Activated CD8-positive, alpha-beta memory T cell treated with anti-CD3 and anti-CD28 coated beads, Interleukin-2, amount 50 U/mL, for 48 hours (primary cell): ENCODE measurements at places on chromosomes 7 and 10.
A peak's percentile ranks its signal among the peaks of the same experiment; 100 is the strongest.

DNA sequence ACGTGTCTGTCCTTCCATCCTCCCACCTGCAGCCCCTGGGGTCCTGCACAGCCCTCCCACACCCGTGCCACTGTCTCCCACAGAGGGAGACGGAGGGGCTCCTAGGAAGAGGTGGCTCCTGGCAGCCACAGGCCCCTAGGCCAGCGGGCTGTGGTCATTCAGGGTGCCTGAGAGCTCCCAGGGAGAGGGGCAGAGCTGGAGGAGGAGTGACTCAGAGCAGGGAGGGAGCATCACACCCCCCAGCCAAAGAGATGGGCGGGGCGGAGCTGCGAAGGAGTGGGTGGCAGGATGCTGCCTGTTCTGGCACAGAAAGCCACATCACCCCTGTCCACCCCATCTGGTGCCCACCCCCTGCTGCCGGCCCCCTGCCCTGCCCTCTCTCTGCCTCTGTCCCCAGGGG, 50.5 kb downstream of the STK32C start:
- peak; percentile 74 for DNase-seq

GRCh38 chr7:727104-727805, at the start of gene PRKAR1B:
PRKAR1B (minus strand) TSS chr7:727281; CDS start chr7:711505, 15,776 bp downstream.
- DNase-seq = peak; percentile 69

GRCh38 chr10:43576062-43576461, 1.6 kb upstream of the ZNF239 start:
- no peak for DNase-seq

GRCh38 chr10:91613411-91614187, 19.3 kb downstream of the PPP1R3C start:
- DNase-seq = no peak

DNA sequence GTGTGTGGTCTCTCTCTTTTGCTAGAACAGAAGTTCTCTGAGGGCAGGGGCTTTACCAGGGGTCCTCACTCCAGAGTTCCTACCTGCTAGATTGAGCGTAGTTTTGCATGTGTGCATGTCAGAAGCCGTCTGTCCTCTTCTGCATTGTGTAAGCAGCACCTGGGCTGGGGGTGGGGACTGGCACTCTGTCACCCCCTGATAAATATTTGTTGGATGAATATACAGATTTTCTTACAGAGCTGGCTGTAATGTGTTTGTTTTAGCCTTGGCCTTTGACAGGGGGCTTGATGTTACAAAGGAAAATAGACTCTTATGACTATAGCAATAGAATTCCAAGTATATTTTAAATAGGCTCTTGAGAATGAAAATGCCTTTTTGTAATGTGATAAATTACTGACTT, 46.6 kb downstream of the WDR37 start:
- no peak for DNase-seq

DNA sequence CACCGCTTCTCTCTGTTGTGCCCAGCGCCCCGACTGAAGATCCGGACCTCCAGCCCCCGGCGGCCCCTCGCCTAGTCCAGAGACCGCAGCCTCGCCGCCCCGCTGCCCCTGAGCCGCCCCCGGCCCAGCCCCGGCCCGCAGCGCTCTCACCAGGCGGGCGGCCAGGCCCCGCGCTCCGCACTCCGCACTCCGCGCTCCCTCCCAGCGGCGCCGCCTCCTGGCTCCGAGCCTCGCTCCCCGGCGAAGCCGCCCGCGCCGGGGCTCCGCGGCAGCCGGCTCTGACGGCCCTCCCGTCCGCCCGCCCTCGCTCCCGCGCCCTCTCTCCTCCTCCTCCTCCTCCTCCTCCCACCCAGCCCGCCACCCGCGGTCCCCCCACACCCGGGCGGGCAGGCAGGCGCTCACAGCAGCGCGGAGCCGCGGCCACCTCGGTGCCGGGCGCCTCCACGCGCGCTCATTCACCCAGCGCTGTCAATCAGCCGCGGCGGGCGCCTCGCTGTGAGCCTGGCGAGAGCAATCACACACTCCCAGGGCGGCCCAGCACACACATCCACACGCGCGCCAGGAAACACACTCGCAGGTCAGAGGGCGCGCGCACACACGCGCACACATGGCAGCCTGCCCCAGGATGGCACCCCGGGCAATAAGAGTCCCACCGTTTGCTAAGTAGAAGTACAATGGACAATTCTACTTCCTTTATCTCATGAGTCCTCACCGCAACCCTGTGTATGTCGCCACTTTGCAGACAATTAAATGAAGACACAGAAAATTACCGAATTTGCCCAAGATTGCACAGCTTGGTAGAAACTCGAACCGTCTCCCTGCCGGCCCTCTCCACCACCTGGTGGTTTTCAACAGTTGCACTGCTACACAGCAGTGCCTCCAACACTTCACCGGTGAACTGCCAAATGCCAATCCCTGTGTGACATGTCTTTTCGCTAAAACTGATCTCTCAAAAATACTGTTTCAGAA, at the start of gene PRRT4:
Gene PRRT4, minus strand, starts transcription at position 280 of the 969 bp plus-strand sequence.
- DNase-seq = peak; percentile 63

DNA sequence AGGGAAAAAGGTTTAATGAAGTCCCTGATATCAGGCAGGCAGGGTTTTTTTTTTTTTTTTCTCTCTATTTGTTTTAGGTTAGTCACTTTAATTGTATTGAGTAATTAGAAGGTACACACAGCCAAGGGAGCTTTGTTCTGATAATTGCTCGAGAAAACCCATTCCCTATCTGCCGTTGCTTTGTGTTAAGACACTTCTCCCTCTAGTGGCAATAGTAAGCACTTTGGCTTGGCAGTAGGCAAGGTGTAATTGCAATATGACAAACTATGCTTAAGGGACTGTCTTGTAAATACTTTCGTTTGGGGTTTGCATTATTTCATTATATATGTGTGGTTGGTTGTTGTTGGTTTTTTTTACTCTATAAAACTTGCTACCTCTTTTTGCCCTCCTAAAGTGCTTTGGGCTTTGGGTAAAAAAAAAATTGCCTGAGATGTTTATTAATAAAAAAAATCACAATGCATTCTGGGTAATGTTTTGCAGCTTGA, 113.4 kb downstream of the BTRC start:
- DNase-seq = no peak

GRCh38 chr7:50209461-50210135, 94.9 kb upstream of the IKZF1 start:
- peak; percentile 69 for DNase-seq

GRCh38 chr10:48572414-48572813, 32.5 kb downstream of the ARHGAP22 start:
- DNase-seq = no peak

DNA sequence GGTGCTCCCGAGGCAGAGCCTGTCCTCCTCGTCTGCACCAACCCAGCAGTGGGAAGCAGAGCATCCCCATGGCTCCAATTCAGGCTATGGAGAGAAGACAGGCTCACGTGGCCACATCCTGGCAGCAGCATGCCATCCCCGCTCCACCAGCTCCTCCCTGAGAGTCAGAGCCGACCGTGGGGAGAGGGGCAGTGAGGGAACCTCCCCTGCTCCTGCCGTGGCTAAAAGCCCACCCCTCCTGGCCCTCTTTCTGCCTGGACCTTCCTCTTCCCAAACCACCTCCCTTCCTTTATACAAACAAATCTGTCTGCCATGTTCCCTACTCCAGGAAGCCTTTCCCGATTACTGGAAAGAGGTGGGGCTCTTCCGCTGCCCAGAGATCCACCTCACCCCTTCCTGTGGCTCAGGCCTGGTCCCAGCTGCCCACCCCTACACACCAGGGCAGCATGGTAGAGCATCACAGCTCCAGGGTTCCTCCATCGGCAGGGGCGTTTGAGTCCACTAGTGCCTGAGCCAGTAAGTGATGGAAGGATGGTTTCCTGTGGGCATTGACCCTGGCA, 10.8 kb upstream of the AQP1 start:
- no peak for DNase-seq

- DNase-seq = no peak
Observed at GRCh38 chr10:62992145-62992721, 140.9 kb upstream of the NRBF2 start.

DNA sequence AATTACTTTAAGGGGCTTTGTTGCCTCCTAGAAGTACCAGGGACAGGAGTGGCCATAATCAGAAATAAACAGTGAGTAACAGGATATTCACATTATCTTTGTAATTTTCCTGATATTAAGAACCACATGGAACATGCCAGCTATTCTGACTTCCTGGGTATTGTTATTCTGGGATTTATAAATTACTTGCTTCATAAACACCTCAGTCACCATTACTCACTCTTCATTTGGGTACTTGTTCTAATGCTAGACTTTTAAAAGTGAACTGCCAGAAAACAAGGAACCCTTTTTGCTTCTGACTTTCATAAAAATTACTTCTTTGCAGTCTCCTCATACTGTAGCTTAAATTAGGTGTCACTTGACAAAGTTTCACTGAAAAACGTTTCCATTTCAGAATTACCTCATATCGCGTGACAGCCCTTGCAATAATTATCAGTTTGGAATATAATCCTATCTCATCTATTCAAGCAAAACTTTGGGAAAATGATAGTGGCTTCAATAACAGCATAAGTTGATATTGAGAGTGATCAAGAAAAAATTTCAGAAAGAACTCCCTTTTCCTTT, 29.8 kb downstream of the CABCOCO1 start:
- no peak for DNase-seq

DNA sequence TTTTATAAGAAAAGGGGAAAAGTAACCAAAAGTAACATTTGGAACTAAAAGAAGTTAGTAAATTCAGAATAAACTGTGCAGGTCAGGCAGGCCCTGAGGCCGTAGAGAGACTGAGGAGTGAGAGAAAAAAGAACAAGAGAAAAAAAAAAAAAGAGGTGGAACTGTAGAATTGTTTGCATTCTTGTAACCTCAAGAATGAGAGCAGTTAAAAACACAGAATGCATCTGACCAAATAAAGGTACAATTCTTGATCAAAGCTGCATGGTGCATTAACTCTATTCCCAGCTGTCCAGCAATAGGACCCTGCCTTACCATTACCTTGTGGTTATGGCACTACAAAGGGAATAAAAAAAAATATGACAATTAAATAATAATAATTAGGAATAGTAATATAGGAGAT, 170.1 kb upstream of the SEMA3A start:
- no peak for DNase-seq

DNA sequence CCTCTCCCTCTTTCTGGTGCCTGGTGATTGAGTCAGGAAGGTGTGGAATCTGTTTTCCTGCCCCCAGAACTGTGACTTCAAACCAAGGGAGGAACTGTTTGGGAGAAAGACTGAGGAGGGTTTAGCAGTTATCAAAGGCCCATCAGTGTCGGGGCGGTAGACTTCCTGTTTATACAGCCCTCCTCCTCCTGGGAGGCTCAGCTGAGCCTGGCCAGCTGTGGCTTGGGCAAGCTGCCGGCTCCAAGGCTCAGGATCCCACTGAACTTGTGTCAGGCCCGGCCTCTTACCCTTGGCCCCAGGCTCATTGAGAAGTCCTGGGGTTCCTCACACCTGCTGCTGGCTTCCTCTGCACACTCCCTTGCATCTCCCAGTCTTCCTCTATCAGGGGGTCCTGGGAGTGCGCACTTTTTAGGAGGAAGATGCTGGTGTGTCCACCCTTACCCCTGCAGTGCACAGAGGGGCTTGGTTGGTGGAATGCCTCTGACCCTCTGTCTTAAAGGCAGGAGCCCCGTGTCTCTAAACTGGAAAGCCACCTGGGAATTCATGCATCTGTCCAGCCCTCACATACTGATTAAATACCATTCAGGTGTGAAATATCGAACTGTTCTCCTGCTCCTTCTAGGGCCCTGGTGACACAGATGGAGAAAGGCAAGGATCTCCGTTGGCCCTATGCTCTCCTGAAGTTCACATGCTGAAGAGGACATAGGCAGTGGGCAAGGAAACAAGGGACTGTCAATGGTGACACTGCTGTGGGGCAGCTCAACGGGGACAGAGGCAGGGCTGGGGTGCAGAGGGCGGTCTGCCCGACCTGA, 32.4 kb downstream of the CXCL12 start:
- DNase-seq = no peak

- no peak for DNase-seq
Observed at GRCh38 chr7:30363778-30364563, 79.6 kb downstream of the ZNRF2 start.

DNA sequence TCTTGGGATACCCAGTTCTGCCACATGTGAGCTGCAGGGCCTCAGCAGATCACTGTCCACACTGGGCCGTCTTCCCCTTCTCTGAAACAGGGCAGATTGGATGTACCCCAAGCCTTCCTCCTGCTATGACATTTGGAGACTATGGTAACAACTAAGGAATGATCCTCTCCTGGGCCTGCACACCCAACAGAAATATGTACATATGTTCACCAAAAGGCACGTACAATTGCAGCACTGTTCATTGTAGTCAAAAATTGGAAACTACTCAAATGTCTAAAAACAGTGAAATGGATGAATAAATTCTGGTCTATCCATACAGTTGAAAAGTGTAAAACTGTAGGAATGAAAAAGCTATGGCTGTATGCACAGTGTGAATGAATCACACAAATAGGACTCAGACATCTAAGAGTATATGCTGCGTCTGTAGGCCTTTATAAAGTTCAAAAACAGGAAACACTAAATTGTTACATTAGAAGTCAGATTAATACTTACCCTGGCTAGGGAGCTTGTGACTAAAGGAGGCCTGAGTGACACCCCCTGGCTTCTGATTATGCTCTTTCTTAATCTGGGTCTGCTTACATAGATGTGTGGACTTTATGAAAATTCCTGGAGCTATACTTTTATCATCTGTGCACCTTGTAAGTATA, 16.1 kb upstream of the XPNPEP1 start:
- DNase-seq = no peak

- no peak for DNase-seq
Observed at GRCh38 chr7:8597565-8597964, 164.2 kb downstream of the NXPH1 start.

GRCh38 chr7:47404010-47404409, 177.9 kb downstream of the TNS3 start:
- no peak for DNase-seq

- DNase-seq = no peak
Observed at GRCh38 chr10:6401558-6402348, 178.3 kb downstream of the PRKCQ start.

DNA sequence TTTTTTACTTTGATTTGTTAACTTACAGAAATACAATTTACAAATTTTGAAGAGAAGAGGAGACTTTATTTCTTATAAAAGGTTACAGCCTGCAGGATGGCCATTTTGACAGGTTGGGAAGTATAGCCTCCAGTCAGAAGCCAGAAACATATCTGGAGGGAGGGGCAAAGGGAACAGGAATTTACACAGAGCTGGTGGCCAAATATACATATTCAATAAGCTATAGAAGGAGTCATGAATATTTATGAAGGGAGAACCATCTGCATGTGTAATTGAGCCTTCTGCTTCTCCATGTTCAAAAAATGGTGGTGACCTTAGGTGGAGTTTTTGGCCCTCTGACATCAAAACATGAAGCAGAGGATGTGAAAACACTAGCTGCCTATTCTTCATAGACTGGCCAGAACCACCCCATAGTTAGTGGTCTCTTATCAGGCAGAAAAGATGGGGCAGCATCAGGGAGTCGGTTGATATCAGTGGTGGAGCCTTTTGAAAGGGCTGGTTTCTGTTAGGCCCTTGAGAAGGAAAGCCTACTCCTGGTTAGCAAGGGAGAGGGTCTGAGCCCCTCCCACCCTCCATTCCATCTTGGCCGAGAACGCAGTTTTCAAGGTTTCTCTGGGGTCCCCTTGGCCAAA, 57.2 kb downstream of the ENTPD1 start:
- no peak for DNase-seq

- no peak for DNase-seq
Observed at GRCh38 chr7:16402091-16402490, 19.2 kb downstream of the CRPPA start.
